ENCODE measurements at places on chromosomes 5 and 9.
A peak's percentile ranks its signal among the peaks of the same experiment; 100 is the strongest.

- DNase-seq = no peak
Observed at GRCh38 chr5:98292496-98292895, 481.0 kb upstream of the RGMB start.

DNA sequence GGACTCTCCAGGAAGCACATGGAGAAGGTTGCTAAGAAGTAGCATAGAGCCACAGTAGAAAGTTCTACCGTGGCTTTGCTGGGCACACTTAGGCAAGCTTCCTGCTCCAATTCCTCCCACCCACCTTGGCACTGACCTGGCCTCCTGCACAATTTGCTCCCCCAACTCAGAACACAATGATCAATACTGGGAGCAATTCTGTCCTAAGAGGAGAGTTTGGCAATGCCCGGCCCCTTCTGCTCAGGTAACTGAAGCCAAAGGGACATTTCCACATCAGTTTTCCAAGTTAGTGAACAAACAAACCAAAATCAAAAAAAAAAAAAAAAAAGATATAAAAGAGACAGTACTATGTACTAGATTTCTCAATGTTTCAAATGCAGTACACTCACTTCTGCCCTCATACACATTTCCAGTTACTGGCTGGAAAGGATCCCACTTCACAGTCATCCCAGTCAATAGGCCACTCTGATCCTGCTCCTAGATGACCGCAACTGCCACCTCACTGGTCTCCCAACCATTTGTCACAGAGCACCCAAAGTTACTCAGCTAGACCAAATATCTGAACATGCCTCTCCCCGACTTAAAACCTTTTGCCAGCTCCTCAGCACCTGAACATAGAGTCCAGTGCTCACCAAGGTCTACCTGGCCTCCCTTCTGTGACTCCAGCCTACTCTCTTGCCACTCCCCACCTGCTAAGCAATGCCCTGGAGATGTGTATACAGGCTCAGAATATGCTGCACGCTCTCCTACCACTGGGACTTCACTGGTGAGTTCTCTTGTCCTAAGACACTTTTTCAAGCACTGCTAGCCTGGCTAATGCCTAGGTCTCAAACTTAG is 21.3 kb downstream of the ABCA1 start:
- DNase-seq = no peak

GRCh38 chr5:141488591-141489561 is at the start of gene PCDHGC5:
TSS of gene PCDHGC5 (plus strand) at chr5:141489081. CDS start at chr5:141489241, 160 bp downstream.
- DNase-seq = no peak

GRCh38 chr9:72883875-72884274 is 69.0 kb downstream of the ALDH1A1 start:
- DNase-seq = no peak

- no peak for DNase-seq
Observed at GRCh38 chr5:26690511-26690910, 347.9 kb downstream of the CDH9 start.

DNA sequence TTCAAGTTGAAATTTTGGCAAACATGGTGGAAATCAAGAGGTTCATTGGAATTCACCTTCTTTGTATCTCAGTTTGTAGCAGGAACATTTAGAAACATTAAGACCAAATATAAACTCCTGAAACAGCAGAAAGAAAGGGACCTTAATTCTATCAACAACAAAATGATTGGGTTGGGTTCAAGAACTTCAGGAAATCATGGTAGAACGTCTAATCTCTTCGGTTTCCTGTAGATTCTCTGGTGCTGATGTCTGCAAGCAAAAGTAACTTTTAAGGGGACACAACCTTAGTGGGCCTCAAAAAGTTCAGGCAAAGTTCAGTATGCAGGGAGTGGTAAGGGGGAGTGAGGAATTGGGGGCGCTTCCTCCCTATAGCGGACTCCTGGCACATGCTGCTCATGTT is 3.4 kb downstream of the IL33 start:
- no peak for DNase-seq

- no peak for DNase-seq
Observed at GRCh38 chr9:99466104-99466503, 244.0 kb downstream of the SEC61B start.

GRCh38 chr9:105127863-105128220 is 116.6 kb upstream of the SLC44A1 start:
- peak; percentile 85 for DNase-seq

- no peak for DNase-seq
Observed at GRCh38 chr5:94807985-94808384, 189.5 kb downstream of the SLF1 start.

DNA sequence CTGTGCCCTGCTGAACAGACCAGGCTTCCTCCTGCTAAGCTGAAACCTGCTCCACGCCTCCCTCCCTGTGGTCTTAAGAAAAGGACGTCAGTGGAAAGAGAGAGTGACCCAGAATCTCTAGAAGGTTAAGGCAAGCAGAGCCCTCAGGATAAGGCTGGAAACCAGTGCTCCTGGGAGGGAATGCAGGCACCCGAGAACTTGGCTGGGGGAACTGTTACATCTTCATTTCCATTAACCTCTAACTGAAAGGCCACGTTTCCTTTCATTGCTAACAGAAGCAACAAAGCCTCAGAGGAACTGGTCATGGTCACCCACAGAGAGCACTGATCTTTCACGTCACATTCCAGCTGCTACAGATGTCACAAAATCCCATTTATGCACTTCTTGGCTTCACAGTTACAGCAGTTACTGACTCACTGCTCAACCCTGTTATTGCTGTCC is 26.1 kb upstream of the AKNA start:
- DNase-seq = no peak

GRCh38 chr5:150023136-150023535 is 22.6 kb downstream of the HMGXB3 start:
- DNase-seq = no peak

GRCh38 chr9:24245988-24246387 is 299.7 kb downstream of the IZUMO3 start:
- DNase-seq = peak; percentile 34
